Hematopoietic multipotent progenitor cell treated with erythropoietin and hydrocortisone succinate and interleukin-3 and kit ligand, for 6 days (in vitro differentiated cells): ENCODE measurements at places on chromosomes 5 and 9.

DNA sequence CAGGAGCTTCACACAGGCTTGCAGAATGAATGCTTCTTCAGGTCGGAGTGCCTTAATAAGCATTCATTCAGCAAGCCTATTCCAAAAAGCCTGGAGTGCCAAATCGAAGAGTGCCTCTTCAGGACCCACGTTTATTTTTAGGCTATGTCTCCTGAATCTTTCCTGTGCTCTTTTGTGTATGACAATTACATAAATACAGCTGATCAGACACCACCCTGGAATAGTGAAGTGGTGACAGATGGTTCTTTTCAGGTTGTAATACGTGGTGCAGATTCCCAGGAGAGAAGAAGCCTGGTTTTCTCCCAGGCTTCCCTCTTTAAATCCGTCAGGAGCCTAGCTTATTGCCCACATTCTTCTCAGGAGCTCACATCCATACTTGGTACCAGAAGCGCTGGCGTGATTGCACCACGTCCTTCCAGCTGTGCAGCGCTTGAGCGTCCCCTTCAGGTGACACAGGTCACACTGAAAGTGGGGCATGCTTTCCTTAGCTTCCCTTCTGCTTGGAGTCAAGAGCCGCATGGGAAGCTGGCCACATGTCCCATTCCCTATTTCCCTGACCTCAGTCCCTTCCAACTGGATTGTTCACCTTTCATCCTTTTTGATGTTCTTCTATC is 123.1 kb downstream of the ADCY2 start:
- no peak for DNase-seq

DNA sequence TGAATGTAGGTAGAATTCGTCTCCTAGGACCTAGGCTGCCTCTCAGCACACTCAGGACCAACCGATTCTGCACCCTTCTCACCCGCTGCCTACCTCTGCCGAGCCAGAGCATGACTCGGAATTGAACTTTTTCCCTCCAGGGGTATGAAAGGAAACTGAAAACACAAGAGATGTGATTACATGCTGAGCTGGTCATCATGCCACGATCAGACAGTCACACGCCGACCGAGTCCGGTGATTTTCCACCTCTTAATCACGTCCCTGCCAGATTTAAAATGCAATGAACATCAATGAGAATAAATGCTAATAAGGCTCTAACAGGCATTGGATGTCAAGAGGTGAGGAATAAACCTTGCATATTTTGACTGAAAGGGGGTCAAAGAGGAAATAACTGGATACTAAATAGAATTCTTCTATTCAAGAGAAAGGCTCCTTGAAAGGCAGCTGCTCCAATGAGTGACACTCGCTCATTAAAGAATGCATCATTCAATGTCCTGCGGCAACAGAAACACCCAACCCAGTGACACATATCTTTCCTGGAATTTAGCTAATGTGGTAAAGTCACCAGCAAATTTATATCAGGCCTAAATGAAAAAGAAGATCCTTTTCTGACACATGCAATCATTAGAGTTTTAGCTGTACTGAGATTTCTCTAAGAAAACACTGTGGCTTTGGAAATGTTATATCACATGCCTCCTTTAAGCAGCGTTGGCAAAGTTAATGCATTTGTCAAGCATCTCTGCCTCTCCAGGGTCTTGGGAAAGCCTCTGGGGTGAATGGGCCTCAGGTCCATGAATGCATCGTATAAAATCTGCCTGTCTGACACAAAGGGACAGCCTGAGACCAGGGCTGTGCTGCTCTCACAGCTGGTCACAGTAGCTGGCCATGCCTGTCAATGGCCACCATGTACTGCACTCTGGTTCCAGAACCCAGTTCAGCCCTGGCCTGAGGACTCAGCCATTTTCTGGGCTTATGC is 128.7 kb downstream of the SPOCK1 start:
- DNase-seq = no peak

- DNase-seq = no peak
Measured at GRCh38 chr9:95598236-95598635, 81.5 kb upstream of the PTCH1 start.

GRCh38 chr9:20569525-20569924 is 52.8 kb downstream of the MLLT3 start:
- DNase-seq = no peak

- DNase-seq = no peak
Measured at GRCh38 chr5:91301106-91301846, 81.8 kb downstream of the ARRDC3 start.

DNA sequence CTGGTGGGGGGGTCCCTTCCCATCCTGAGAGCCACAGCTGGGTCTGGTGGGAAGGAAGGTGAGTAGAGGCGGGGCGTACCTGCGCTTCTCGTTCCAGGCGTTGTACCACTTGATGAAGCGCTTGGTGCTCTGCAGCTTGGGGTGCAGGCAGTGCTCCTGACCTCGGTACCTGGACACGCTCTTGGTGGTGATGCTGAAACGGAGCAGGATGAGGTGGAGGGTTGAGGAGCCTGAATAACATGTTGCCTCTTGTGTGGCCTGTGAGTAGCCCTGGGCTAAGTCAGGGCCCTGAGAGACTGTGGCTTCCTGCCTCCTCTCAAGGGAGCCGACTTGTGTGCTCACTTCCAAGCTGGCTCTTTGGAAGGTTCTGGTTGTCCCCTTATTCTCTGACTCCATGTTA is 4.3 kb downstream of the CXCL14 start:
- no peak for DNase-seq

DNA sequence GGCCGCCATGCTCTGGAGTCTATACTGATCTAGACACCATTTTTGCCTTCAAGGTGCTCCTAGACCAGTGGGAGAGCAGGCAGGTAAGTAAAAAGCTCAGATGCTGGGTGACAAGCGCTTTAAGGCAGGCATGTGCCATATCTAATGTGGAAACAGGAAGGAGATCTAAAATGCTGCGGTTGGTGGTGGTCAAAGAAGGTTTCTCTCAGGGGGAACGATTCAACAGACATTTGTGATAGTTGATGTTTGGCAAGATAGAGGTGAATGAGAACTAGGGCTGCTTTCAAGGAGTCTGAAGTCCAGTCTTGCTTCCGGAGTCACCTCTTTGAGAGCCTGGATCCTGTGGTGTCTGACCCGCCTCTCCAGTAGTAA is 146.2 kb upstream of the KLF4 start:
- DNase-seq = peak; percentile 70

- peak; percentile 21 for DNase-seq
Measured at GRCh38 chr9:99953861-99954507, 47.5 kb downstream of the STX17 start.

- DNase-seq = peak; percentile 69
Measured at GRCh38 chr5:163695830-163696578, 190.6 kb downstream of the MAT2B start.

DNA sequence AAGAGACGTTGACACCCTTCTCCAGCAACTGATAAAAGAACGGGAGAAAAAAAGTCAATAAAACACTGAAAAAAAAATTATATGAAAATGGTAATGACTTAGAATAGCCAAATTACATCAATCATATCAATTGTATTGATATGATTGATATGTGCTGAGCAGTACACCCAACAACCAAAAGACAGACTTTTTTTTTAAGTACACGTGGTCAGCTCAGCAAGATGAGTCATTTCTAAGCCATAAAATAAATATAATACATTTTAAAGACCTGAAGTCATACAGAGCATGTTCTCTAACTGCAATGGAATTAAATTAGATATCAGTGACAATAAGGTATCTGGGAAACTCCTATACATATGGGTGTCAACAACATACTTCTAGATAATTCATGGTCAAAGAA is 30.9 kb upstream of the OLFM1 start:
- DNase-seq = no peak

- no peak for DNase-seq
Measured at GRCh38 chr5:16679863-16680262, 63.1 kb upstream of the RETREG1 start.

DNA sequence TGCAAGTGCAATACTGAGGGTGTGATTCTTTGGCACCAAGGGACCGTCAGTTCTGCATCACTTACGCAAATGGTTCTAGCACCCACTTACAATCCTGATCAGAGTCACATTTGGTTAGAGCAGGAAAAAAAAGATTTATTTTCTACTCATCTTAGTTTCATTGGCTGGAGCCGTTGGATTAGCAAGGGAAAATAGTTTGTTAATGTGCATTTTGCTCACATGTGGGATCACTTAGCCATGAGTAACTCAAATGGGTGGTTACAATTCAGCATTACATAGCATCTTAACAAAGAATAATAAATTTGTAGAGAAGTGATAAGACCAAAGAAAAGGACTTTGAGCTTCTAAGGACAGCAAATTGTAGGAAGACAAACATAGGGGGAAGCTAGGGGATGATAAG is 216.9 kb downstream of the AUH start:
- no peak for DNase-seq

- DNase-seq = no peak
Measured at GRCh38 chr9:73753171-73753570, 601.5 kb downstream of the ANXA1 start.

DNA sequence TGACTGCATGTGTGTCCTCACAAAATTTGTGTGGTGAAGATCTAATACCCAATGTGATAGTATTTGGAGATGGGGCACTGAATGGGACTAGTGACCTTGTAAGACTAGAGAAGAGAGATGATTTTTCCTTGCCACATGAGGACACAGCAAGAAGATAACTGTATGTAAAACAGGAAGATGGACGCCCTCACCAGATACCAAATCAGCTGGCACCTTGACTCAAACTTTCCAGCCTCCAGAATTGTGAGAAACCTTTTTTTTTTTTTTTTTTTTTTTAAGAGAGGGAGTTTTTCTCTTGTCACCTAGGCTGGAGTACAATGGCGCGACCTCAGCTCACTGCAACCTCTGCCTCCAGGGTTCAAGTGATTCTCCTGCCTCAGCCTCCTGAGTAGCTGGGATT is 40.3 kb downstream of the UBTD2 start:
- DNase-seq = no peak

GRCh38 chr9:136093995-136094881 is 851 bp downstream of the NACC2 start:
- peak; percentile 80 for DNase-seq

DNA sequence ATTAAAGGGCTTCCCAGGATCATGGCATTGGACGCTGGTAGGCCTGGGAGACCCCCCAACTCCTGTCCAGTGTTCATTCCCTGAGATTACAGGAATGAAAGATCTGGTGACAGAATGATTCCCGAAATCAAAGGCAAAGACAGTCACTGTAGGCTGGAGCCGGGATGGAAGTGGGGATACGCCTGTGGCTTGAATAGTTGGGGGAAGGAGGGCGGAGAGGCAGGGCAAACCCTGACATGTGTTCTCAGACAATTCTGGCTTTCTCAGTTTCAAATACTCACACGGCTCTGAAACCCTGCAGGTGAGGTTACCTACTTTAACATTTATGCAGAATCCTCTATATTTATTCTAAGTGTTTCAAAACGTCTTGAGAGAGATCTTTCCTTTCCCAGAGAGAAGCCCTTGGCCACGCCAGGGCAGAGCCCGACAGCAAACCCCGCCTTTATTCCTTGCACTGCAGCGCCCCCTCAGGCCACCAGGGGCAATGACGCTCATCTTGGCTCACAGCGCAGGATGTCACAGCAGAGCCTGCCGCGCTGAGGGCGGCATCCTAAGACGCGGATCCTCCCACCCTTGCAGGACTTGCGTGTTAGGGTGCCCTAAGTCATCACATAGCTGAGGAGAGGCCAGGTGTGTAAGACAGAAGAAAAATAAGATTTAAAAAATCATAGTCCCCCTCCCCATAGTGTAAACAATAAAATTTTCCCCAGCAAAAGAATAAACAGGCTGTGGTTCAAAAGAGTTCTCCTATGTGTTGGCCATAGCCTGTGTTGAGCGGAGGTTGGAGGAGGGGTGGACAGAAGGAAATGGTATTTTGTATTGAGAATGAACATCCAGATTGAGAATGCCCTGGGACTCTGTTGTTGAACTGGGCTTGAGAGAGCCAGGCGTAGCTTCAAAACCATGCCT is 284.5 kb downstream of the NTRK2 start:
- DNase-seq = peak; percentile 78

- DNase-seq = no peak
Measured at GRCh38 chr5:389891-390622, 52.9 kb upstream of the EXOC3 start.

- DNase-seq = peak; percentile 26
Measured at GRCh38 chr5:35488791-35489190, 128.9 kb upstream of the SPEF2 start.

DNA sequence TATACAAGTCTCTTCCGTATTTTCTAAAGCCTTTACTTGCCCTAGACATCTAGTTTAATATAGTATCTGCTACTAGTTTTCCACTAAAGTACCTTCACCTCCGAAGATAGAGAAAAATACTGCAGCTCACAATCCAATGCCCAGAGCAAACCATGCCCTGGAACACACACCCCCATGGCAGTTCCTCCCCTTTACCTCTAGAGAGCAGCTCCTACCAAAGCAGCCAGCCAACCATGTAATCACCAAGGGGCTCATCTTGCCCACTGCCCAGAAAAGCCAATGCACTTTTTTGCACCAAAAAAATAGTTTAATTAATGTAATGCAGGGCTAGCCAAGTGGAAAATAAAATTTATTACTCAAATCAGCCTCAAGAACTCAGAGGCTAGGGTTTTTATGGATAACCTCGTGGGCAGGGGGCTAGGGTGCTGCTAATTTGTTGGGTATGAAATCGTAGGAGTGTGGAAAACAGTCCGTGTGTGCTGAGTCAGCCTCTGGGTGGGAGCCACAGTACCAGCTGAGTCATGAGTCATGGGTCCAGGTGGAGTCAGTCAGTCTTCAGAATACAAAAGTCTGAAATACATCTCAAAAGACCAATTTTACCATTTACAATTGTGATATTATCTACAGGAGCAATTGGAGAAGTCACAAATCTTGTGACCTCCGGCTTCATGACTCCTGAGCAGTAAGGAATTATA is 120.1 kb upstream of the ACO1 start:
- DNase-seq = no peak

GRCh38 chr5:139912804-139913203 is 117.2 kb downstream of the PSD2 start:
- DNase-seq = no peak

DNA sequence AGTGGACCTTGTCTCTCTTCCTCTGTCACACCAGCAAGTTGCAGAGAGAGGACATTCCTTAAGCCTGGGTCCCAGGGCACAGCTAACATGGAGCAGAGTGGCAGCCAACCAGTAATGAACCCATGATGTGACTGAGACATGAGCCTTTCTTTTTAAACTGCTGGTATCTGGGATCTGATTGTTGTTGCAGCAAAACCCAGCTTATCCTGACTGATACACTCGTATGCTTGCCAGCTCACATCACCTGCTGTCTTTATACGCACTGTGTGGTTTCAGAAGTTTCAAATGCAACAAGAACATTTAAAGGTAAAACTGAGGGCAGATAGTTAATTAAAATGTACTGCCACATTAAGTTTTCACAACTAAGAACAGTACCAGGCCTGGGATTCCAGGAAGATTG is 97.1 kb downstream of the HSD17B3 start:
- DNase-seq = no peak

DNA sequence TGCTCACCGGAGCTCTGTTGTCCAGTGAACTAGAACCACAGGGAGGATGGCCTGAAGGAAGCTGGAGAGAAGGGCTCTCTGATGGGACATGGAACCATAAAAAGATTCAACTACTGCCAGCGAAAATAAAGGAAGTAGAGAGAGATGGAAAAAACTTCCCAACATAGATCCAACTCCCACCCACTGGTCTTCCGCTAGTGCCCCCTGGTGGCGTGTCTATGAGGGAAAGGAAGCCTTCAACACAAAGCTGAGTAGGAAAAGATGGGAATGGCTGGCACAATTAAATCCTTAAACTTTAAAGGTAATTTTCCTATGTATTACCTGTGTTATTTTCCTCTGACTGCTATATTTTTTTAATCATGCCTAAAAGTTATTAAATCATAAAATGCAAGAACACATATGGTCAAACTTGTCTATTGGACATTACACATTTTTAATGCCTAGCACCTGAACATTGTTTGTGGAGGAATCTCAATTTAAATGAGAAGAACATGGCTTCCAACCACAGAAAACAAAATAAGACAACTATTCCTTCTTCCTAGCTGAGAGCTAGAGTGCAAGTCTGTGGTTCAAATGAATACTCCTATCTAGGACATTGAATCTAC is 51.5 kb downstream of the CEP120 start:
- DNase-seq = peak; percentile 46
